ENCODE measurements at places on chromosomes 5 and 9. TPM values are rescaled to one million over a fixed set of nuclear protein-coding genes. Genes with fewer than 3 reads are reported as not detected.

Gene DND1
- 5.0 TPM for polyA plus RNA-seq

Gene PCDH12
- 0.52 TPM for polyA plus RNA-seq

Gene TTC23L
- polyA plus RNA-seq: 0.52 TPM

Gene VLDLR
- polyA plus RNA-seq: 1.8 TPM

Gene OR1Q1
- 0.05 TPM for polyA plus RNA-seq

Gene HBEGF
- polyA plus RNA-seq: 4.2 TPM

Gene SOHLH1
- 0.05 TPM for polyA plus RNA-seq

Gene F2R
- polyA plus RNA-seq: 6.7 TPM

Gene SPATA31A3
- polyA plus RNA-seq: not detected

Gene FAM240B
- polyA plus RNA-seq: 0.16 TPM

Gene MYOZ3
- polyA plus RNA-seq: 0.25 TPM

Gene RNF14
- polyA plus RNA-seq: 31.9 TPM

Gene SLC25A2
- polyA plus RNA-seq: 0.16 TPM

Gene SPINK6
- polyA plus RNA-seq: 9.9 TPM

Gene LAMC3
- 2.6 TPM for polyA plus RNA-seq

GRCh38 chr5:71706906-71707305 is 12.2 kb upstream of the CARTPT start:
- no peak for DNase-seq

GRCh38 chr5:137836997-137837396 is 30.7 kb upstream of the MYOT start:
- no peak for DNase-seq

- no peak for DNase-seq
Observed at GRCh38 chr5:55915783-55916182, 64.6 kb downstream of the IL31RA start.

DNA sequence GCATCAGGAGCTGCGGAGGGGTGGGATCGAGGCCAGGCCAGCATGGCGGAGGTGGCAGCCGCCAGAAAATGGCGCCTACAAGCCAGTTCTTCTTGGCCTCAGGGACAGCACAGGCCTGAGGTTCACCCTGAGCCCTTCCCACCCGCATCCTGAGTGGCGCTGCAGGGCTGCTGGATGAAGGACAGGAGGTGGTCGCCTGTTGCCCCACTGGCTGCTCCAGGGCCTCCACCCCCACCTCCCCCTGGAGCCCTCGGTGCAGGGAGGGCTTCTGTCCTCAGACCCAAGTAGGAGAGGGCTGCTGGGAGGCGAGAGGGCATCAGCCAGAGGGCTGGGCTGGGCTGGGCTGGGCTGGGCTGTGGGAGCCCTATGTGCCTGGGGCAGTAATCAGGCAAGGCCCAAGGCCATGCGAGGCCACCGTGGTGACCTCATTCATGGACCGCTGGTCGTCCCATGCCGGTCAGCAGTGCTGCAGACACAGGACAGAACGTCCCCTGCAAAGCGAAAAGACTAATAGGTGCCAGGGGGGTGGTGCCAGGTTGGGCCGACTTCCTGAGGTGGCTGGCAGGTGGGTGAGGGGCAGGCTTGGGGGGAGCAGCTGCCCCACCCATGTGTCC is 13.8 kb downstream of the GPSM1 start:
- DNase-seq: no peak

GRCh38 chr5:175478008-175478383 is 364 bp upstream of the SFXN1 start:
- DNase-seq: no peak

DNA sequence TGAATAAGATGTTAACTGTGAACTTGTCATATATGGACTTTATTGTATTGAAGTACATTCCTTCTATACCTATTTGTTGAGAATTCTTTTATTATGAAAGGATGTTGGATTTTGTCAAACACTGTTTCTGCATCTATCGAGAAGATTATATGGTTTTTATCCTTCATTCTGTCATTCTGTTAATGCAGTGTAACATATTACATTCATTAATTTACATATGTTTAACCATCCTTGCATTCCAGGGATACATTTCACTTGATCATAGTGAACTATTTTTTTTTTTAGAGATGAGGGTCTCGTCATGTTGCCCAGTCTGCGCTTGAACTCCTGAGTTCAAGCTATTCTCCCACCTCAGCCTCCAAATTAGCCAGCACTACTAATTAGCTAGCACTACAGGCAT is 48.4 kb downstream of the F2R start:
- DNase-seq: no peak

GRCh38 chr5:1031306-1031959 is 22.8 kb downstream of the NKD2 start:
- DNase-seq: no peak

DNA sequence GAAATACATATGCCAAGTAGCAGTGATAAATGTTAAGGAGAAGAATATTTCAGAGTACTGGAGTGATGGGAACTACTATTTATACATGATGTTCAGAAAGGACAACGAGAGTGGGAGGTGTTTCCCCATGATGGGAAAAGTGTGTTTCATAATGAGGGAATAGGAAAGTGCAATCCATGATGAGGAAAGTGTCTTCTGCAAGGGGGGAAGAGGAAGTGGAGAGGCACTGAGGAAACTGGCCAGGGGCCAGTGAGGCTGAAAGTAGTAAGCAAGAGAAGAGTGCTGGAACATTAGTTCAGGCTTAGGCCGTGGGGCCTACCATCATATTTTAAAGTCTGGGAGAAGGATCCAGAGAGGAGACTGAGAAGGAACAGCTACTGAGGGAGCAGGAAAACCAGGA is 327.2 kb downstream of the SLF1 start:
- no peak for DNase-seq

- DNase-seq: no peak
Observed at GRCh38 chr5:143142596-143143435, 260.7 kb downstream of the NR3C1 start.

GRCh38 chr5:57382655-57383054 is 100.0 kb downstream of the ACTBL2 start:
- no peak for DNase-seq

DNA sequence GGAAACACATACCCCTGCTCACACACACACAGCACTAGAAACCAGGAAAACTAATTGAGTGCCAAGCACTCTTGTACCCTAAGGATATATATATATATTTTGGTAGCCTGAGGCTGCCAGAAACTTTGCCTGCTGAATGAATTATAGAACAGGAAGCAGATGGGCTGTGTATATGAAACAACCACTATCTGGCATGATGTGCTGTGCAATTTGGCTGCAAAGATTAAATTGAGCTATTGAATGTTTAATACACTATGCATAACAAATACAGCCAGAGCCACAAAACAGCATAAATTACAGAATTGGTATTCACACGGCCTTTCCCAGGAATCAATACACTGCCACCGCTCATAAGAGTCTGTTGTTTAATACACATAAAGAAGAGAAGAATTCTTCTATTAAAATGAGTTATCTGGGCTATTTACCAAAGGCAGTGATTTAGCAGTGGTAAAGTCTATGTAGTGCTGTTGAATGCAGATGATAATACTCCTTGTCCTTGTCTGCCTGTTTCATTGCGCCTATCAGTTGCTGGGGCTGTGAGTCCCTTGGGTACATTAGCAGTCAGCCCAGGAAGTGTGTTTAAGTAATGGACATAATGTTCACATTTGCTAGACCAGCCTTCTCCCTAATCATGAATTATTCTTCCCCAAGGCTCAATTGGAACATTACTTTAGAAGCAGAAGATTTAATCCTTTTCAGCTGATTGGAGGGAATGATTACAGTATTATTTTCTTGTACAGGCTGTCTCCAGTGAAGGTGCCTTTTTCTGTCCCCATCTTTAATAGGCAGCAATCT is 294.3 kb downstream of the TLE1 start:
- no peak for DNase-seq

DNA sequence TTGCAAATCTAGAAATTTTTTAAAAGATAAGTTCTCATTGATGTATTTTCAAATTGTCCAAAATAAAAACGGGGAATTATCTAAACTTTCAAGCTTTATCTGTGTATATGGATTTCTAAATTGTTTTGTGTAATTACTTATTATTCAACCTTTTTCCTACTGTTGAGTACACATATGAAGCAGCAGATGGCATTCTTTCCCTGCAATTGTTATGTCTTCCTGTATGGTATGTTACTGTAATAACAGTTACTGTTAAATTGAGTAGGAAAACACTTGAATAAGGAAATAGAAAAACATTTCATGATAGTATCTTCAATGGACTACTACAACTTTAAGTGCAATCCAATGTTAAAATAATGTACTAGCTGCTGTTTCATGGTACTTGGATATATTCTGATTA is 124.8 kb downstream of the RANBP17 start:
- no peak for DNase-seq

DNA sequence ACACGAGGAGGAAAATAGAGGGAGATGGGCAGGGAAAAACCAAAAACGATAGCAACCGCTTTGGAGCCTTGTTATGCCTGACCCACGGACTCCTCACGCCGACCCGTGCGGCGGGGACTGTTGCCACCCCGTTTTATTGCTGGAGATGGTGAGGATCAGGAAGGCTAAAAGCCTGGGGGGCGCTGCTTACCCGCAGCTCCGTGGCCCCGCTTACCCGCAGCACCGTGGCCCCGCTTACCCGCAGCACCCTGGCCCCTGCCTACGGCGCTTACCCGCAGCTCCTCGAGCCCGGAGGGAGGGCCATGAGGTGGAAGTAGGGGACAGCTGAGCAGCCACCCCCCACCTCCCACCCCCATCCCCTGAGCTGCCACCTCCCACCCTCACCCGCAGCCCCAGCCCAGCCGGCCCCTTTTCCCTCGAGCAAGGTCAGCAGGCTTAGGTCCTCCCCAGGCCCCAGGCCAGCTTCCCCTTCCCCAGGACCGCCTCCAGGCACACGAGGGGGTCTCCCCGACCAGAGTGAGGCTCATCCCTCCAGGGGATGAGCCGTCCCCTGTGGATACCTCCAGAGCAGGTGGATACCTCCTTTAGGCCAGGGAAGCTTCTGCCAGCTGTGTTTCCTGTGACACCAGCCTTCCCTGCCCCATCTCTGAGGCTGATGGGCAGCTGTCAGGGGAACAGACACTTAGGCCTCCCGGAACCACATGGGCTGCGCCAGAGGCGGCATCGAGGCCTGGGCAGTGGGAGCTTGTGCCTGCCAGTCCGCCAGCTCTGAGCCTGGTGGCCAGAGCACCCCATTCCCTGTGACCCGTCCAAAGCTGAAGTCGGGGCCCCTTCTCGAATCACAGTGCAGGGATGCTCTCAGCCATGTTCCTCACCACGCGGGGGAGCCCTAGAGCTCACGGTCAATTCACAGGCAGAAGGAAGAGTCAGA is 92.3 kb downstream of the LMX1B start:
- DNase-seq: peak; percentile 48

DNA sequence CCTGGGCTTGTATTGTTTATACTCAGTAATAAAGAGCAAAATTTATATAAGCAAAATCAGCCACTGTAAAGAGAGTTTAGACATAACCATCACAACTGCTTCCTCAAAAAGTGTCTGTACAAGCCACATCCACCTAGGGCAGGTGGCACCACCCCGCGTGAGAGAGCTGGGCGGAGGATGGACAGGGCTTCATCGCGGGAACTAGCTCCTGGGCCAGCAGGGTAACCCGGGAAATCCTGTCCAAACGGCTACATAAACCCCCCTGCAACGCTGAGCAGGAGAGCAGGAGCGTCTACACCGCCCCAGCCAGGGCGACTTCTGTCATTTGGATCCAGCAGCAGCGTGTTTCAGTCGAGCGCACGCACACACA is 1.3 kb downstream of the SLC6A3 start:
- no peak for DNase-seq

DNA sequence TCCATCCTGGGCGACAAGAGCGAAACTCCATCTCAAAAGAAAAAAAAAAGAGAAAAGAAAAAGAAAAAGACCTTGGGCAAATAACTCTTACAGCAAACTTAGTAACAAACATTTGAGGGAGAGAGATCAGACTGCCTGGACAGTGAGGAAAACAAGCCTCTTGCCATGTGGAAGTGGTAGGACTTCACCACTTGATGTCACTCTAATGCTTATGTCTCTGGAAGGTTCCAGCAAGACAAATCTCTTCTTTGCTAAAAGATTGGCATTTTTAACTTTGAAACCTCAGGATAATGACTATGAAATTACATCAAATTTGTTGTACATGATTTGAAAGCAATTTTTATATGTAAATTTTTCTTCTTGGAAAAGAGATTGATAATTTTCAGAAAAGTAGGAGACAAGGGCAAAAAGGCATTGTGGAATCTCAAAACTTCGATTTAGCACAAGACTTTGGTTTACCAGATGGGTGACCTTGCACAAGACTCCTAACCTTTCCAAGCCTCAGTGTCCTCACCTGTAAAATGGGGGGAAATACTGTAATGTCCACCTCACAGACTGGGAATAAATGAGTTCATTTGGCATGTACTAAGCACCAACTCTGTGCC is 5.4 kb downstream of the ACTL7B start:
- no peak for DNase-seq

DNA sequence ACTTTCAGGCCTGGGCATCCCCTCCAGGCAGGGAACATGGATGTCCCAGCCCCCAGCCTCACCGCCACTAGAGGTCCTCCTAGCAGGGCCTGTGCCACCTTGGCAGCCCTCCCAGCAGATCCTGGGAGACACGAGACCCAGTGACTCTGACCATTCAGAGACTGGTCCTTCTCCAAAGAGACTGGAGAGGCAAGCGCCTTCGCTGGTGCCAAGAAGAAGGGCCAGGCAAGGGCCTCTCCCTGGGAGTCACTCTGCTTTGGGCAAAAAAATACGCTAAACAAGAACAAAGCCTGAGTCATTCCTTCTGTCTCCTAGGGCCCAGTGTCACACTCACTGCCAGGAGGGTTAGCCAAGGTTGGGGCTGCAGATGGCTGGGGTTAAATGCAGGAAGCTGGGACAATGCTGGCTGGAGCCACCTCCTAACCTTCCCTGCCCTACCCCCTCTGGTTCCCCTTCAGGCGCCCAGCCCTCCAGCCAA is 35.3 kb upstream of the SMIM23 start:
- DNase-seq: no peak

- no peak for DNase-seq
Observed at GRCh38 chr9:134724202-134724911, 82.8 kb downstream of the COL5A1 start.

- DNase-seq: no peak
Observed at GRCh38 chr5:72005671-72006070, 101.6 kb upstream of the MAP1B start.

- no peak for DNase-seq
Observed at GRCh38 chr5:149172709-149173505, 31.6 kb downstream of the ABLIM3 start.

GRCh38 chr5:29720954-29721353 is 1472.5 kb upstream of the CDH6 start:
- no peak for DNase-seq
